ENCODE measurements at places on chromosomes 7 and 10.

DNA sequence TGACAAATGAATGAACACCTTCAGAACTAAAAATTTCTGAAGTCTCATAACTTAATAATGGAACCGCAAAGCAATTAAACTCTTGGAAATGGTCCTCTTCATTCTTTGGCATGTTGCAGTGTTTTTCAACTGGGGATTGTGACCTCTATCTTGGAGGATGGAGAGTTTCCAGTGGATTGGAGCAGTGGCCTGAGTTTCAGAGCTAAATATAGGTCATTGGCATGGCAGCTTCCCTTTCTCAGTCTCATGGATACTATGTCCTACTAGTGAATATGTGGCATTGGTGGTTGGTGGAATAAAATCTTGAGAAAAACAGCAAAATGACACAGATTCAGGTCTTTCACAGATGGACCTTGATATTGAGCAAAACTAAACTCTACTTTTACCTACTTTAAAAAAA lies 24.1 kb upstream of the EPC1 start:
- no peak for DNase-seq

DNA sequence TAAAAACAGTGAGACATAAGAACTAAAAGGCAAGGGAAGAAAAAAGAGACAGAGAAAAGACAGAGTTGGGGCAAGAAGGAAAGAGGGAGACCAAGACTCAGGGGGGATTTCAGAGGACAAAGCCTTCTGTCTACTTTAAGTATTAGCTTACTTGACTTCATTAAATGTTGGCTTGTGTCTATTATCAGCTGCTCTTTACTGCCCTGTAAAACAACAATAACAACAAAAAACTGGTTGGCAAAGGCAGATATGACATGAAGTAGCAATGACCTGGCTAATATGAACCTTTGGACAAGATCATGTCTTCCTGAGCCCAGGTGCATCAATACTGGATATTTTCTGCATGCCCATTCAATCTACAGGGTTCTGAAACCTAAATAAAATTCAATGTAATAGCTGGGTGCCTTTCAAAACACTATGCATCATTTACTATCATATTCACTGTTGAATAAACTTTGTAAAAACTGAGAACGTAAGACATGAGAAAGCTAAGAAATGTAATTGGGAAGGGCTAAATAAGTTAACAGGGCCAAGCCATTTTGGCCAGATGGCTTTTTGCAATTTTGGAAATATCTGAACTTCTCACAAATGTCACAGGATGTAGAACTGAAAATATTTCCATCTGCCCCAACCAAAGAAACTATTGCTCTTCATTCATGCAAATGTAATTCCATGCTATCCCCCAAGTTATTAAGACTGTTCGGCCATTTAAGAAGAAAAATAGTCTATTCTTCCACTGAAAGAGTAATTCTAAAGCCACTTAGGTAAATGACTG lies 49.4 kb downstream of the LRRN3 start:
- DNase-seq, result no peak

- DNase-seq, result no peak
Measured at GRCh38 chr10:58754469-58755339, 242.0 kb downstream of the BICC1 start.

GRCh38 chr10:63697956-63698786 lies 177.0 kb downstream of the REEP3 start:
- DNase-seq, result no peak

GRCh38 chr7:124898531-124898930 lies 31.1 kb downstream of the POT1 start:
- DNase-seq, result no peak
